ENCODE measurements at places on chromosomes 5 and 9. TPM values are rescaled to one million over a fixed set of nuclear protein-coding genes. Genes with fewer than 3 reads are reported as not detected.

- no peak for DNase-seq
- no peak overlapping the region for H3K27ac ChIP-seq
- H3K36me3 ChIP-seq: no peaks in the 10 kb centered on the region
- no peaks in the 10 kb centered on the region for H3K27me3 ChIP-seq
Observed at GRCh38 chr5:145847499-145848497, 12.7 kb upstream of the PRELID2 start.

DNA sequence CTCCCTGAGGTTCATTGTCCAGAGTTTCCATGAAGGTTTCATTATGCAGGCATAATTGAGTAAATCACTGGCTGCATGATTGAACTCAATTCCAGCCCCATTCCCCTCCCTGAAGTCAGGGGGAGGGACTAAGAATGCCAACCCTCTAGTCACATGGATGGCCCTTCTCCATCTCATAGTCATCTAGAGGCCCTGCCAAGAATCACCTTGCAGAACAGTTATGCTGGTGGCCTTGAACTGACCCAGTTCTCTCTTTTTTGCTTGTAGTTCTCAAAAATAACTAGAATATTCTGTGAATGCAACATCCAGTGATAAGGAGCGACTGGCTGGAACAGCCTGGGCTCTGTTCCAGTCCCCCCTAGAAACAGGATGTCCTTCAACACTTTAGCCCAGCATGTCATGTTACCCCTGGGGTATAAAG is 31.7 kb downstream of the SLC35A4 start:
- no peak for DNase-seq
- H3K4me1 ChIP-seq: no peaks in the 10 kb centered on the region
- H3K27ac ChIP-seq: no peak overlapping the region
- no peak overlapping the region for H3K4me3 ChIP-seq
- H3K27me3 ChIP-seq: no peaks in the 10 kb centered on the region

The TMEM174 gene
- not detected for total RNA-seq

GRCh38 chr9:90307167-90307833 is 335.3 kb downstream of the DIRAS2 start:
- H3K36me3 ChIP-seq: no peaks in the 10 kb centered on the region
- H3K4me3 ChIP-seq: no peak overlapping the region
- DNase-seq: no peak
- H3K4me1 ChIP-seq: no peaks in the 10 kb centered on the region
- peaks cover 3% of the 10 kb centered on the region for H3K27me3 ChIP-seq
